ENCODE measurements at places on chromosomes 11 and 22.

GRCh38 chr11:110172468-110173065 is 79.4 kb downstream of the ZC3H12C start:
- DNase-seq: no peak

DNA sequence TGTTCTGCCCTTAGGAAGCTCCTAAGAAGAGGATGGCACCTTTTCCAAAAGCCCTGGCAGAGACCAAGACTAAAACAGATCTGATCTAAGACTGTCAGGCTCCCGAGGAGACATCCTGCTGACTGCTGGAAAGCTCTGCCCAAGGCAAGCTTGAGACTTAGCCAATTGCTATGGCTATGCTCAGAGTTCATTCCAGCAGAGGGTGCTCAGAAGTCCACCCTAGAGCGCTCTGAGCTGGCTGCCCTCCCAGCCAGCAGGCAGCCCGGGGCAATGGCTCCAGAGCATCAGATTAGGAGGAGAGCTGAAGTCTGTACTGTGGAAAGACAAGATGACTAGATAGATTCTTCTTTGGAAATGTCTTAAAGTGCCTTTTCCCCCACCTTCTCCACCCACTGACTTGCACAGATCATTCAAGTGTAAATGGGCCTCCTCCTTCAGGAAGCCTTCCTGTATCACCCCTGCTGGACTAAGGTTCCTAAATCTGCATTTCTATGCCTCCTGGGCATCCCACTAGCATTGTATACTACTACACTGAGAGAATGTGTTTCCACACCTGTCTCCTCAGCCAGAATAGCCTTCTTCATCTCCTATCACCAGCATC is 23.4 kb downstream of the LRRC55 start:
- DNase-seq: no peak

DNA sequence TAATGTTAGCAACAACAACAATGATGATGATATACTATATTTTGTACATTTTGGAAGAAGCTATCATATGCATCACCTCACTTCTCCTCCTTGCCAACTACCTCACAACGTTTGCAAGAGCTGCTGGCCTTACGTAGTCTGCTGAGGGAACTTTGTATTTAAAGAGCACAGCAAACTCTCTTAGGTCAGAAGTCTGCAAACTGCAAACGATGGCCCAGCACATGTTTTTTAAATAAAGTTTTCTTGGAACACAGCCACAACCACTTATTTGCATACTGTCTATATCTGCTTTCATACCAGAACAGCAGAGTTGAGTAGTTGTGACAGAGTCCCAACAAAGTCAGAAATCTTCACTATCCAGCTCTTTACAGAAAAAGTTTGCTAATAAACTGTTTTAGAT is 261.7 kb downstream of the TENM4 start:
- DNase-seq: no peak

DNA sequence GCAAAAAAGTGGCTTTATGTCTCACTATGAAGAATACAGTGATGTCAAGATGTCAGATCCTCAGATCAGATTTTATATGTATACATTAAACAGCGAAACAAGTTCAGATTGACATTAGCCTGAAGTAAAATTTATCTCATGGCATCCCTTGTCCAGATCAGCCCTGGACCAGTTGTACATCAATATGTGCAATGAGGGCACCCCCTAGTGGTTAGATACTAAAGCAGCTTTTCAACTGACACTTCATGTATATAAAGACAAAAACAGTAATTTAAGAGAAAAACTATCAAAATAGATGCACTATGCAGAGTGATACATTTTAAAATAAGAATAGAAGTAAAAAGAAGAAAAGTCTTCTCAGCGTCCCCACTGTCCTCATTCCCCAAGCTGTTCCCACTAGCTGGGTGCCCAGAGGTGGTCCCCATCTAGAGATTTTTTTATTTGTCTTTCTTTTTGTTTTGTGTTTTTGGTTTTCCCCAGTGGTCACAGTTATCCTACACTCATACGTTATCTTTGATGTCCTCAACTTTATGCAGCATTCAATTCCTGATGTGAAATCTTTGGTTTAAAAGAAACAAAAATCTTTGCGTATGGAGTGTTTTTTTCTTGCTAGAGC is 2193.4 kb upstream of the RAG2 start:
- peak; percentile 45 for DNase-seq

GRCh38 chr11:17421781-17422180 is 33.3 kb upstream of the KCNJ11 start:
- no peak for DNase-seq

GRCh38 chr11:40292721-40293508 is 1166.5 kb downstream of the LRRC4C start:
- no peak for DNase-seq

- no peak for DNase-seq
These were observed 4.2 kb downstream of the ZP1 start for GRCh38 chr11:60871378-60872061.

DNA sequence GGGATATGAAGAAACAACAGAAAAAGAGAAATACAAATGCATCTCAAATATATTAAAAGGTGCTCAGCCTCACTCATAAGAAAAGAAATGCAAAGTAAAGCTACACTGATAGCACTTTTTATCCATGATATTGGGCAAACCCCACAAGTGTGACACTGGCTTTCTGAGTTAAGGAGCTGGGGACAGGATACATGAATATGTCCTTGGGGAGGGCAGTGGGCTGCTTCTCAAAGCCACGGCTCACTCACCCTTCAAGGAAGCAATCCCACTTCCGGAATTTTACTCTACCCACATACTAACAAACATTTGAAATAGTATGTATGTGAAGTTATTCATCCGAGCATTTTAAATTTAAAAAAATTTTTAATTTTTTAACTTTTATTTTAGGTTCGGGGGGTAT is 41.1 kb upstream of the SLC22A12 start:
- no peak for DNase-seq

- peak; percentile 50 for DNase-seq
These were observed 29.9 kb downstream of the SERPIND1 start for GRCh38 chr22:20803696-20804324.

- DNase-seq: no peak
These were observed 4747.7 kb upstream of the OR11H1 start for GRCh38 chr22:10780281-10780680.

- peak; percentile 86 for DNase-seq
These were observed 22.7 kb downstream of the YPEL1 start for GRCh38 chr22:21712751-21713427.

DNA sequence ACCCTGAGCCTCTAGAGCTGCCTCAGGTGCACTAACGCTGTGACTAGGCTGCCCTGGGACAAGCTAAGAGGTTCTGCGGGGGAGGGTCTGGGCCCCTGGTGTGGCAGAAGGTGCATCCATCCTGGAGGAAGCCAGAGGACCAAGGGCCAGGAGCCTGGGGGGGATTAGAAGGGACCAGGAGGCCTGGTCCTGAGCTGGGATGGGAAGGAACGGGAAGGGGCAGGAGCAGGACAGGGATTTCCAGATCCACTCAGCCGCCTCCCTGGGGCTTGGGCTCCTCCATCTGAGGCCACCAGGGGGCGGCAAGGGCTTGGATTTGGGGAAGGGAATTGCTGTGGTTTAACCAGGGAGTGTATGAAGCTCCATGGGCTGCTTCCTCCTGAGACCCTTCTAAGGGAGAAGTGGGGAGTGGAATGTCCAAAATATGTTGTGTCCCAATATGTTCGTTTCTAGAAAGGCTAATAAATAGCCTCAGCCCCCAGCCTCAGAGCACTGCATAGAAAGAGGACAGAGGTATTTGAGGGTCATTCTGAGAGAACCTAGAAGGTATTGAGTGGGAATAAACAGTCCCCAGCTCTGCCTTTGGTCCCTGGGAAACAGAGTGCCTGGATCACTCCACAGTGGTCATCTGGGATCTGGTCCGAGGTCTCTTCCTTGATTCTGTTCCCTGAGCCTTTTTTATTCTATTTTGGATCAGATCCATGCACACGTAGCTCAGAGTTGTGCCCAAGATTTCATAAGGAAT is 17.4 kb upstream of the PRAME start:
- DNase-seq: peak; percentile 61

Data from GM13976 (cell line).